Calu3 (cell line): ENCODE measurements at places on chromosomes 12 and 14.

DNA sequence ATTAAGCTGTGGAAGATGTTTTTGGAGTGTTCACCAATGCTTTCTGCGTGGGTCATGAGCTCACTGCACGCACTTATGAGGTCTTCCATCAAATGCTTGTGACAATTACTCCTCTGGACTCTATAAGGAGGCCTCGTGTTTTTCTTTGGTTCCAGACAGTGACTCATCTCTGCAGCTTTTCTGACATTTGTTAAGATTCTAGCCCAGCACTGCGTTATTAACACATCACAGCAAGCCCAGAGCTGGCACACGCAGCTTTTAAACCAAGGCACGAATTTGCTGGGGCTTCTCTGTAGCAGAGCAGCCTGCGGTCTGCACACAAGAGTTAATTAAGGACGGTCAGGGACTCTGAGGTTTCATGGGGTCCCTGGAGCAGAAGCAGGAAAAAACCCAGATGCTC, 16.9 kb downstream of the MEG3 start:
- DNase-seq = no peak

GRCh38 chr12:116143909-116144308, 133.6 kb downstream of the MED13L start:
- no peak for DNase-seq

GRCh38 chr14:37709419-37710195, 114.2 kb downstream of the TTC6 start:
- DNase-seq = no peak

DNA sequence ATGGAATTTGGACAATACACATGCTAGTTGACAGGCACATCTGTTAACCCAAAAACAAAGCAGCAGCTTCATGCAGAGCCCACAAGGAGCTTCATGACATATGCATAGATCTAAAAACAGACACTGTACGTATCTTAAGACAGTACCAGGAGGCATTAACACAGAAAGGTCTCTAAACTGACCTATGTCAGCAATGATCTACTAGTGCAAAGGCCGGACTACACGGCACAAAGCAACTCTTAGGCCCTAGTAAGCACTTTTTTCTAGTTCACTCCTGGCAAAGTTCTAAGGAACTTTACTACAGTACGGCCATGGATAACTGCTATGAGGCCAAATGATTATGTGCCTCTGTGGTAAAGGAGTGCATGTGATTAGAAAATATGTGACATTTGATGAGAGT, 8.4 kb upstream of the KANSL2 start:
- no peak for DNase-seq
